ENCODE measurements at places on chromosomes 12 and 14.
A peak's percentile ranks its signal among the peaks of the same experiment; 100 is the strongest.

DNA sequence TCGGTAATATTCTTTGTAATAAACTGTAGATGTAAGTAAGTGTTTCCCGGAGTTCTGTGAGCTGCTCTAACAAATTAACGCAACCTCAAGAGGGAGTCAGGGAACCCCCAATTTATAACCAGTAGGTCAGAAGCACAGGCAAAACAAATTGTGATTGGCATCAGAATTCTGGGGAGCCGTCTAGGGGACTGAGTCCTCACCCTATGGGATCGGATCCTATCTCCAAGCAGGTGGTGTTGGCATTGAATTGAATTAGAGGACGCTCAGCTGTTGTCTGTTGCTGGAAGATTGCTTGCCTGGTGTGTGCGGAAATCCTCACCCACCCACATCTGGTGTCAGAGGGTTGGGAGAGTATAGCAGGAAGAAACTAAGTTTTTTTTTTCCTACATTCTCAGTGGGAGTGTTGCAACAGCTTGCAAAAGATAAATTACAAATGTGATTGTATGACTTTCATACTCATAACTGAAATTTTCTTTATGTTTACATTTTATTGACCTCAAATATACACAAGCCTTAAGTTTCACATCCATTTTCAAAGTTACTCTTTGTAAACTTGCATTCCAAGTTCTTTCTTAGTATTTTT lies 5.5 kb downstream of the TMEM52B start:
- DNase-seq, result no peak

DNA sequence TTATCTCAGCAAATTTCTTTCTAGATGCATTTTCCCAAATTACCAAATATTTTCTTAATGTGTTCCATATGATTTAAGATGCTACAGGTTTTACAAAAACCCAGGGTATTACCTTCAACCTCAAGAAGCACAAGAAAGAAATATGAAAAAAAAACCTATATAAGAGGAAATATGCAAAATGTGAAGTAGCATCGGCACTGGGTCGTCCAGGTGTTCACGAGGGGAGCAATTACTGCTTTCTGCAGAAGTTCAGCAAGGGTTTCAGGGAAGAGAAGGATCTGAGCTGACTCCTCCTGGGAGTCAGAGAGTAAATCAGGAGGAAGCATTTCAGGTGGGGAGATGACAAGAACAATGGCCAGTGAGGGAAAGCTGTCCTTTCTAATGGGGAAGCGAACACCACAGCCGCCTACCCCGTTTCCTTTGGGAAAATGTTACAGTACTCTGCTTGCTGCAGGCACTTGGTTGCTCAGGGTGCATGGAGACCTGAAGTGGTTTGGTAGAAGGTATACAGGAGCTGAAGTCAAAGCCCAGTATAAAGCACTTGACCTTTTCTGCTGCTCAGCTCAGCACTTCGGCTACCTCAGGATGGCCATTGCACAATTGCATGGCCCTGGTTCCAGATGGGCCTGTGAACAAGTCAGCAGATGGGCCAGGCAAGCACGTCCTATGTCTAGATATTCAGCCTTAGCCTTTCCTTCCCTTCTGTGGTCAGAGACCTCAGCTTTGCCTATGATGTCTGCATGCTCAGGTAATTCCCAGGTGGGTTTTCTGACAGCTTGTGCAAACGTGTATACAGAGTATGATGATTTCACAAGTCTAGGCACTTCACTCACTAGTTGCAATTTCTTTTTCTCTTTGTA lies 155.6 kb downstream of the PAX9 start:
- no peak for DNase-seq

GRCh38 chr12:94225947-94226630 lies 77.7 kb downstream of the PLXNC1 start:
- DNase-seq, result no peak

DNA sequence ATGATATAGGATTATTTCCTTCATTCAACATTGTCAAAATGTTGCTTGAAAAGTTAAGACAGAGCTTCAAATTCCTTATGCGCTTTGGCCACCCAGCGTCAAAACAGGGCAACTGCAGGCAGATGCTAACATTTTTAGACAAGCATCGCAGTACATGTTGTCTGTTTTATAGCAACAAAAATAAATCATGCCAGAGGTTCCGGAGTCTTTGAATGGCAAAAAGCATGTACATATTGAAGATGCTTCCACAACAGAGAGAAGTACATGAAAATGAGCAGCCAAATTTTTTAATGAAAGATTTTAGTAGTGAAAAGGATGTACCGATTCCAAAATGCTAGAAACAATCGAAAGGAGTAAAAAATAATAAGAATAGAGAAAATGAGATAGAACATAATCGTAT lies 49.8 kb upstream of the USP15 start:
- peak; percentile 61 for DNase-seq

GRCh38 chr12:50149311-50149710 lies 17.9 kb downstream of the CERS5 start:
- no peak for DNase-seq

DNA sequence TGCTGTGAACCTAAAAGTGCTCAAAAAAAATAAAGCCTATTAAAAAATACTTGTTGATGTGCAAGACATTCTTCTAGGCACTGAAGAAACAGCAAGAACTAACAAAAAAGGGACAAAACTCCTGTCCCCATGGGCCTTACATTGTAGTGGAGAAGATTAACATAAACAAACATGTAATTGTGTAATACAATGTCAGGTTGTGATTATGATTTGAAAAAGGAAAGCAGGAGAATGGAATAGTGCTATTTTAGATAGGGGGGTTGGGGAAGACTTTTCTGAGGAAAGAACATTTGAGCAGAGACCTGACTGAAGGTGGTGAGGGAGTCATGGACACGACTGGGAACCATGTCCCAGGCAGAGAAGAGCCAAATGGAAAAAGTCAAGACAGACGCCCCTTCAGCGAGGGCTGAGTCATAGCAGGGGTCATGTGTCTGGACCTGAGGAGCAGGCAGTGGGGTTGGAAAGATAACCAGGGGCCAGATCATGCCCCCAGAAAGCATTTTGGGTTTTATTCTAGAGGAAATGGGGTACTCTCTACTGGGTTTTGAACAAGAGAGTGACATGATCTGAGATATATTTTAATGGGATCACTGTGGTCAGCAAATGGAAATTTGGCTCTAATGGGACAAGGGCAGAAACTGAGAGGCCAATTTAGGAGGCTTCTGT lies 19.4 kb upstream of the IFNG start:
- no peak for DNase-seq

GRCh38 chr14:76643887-76644286 lies 117.4 kb upstream of the VASH1 start:
- no peak for DNase-seq

- DNase-seq, result peak; percentile 75
Measured at GRCh38 chr14:65287264-65288131, 125.0 kb upstream of the FUT8 start.

DNA sequence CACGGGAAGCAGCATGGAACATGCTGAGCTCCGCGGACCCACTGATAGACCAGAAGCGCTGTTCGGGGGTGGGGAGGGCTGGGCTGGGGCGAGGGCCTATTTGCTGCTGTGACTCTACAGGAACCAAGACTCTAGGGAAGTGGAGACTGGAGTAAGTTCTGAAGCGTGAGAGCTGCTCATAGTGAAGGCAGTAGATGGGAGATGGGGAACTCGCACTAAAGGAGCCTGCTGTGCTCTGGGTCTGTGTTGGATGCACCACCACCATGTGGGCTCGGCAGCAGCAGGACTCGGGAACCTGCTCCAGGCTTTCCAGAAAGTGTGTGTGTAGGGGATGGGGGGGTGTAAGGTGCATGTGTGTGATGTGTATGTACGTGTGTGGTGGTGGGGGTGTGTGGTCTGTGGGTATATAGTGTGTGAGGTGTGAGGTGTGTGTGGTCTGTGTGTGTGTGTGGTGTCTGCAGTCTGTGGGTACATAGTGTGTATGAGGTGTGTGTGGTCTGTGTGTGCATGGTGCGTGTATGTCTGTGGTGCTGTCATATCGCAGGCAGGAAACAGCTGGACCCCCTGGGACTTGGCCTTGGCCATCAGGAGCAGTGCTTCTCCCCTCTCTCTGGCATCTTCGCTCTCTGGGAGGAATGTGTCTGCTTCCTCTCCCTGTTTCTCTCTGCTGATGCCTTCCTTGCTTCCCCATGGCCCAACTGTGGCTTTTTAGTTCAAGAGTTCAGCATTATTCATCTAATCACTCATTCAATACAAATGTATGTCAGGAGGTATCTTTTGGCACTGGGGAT lies 378.9 kb downstream of the FUT8 start:
- no peak for DNase-seq

- DNase-seq, result no peak
Measured at GRCh38 chr12:12818701-12819100, 5.6 kb downstream of the DDX47 start.

DNA sequence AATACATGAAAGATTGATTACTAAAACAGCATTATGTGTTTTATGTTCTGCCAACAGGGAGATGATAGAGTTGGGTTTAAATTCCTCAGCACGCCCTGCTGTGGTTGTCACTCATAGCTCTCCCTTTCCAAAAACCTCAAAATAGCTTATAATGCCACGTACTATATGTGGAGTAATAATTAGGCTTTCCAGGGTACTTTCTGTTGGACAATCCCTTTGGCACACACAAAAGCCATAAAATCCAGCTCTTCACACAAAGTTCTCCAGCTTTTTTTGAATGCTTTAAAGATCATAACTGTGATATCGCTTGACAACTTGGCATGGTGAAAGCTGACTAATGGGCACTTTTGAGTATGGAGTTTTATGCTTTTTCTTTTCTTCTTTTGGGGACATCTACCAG lies 145.3 kb upstream of the DCN start:
- no peak for DNase-seq

All from activated CD4-positive, alpha-beta T cell treated with anti-CD3 and anti-CD28 coated beads, Interleukin-2, amount 10 ng/mL, durations not matched to agents 7 days and 5 days (primary cell).